ENCODE measurements at places on chromosomes 7 and 10. TPM values are rescaled to one million over a fixed set of nuclear protein-coding genes. Genes with fewer than 3 reads are reported as not detected.

- no peak for DNase-seq
Measured at GRCh38 chr10:17031637-17032635, 97.7 kb downstream of the CUBN start.

GRCh38 chr10:96511044-96511945 is 2.4 kb downstream of the TLL2 start:
- DNase-seq: peak; percentile 34

GPR37 gene
- total RNA-seq: 1.5 TPM

PMPCB gene
- 34.6 TPM for total RNA-seq

- no peak for DNase-seq
Measured at GRCh38 chr10:99387071-99387470, 43.4 kb downstream of the GOT1 start.

GRCh38 chr7:130950741-130951140 is 216.7 kb upstream of the KLF14 start:
- DNase-seq: no peak

DNA sequence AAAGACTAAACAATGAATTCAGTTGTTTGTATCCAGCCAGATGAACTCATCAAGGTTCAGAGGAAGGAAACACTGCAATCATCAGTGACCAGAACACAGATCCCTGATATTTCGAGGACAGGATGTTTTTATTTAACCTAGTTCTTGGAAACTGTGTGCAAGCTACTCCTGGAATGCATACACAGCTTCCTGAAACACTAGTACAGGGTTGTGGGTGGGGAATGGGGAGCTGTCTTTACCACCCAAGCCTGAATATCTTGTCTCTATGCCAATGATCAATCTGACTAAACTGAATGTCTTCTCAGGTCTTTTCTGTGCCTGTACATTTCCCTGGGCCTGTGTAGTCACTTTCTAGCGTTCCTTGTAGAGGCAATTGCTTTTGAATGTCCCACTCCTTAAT is 374.6 kb downstream of the CALN1 start:
- no peak for DNase-seq

- DNase-seq: no peak
Measured at GRCh38 chr10:118254654-118255053, 87.5 kb downstream of the FAM204A start.

- no peak for DNase-seq
Measured at GRCh38 chr7:51082096-51082840, 234.3 kb downstream of the COBL start.

GRCh38 chr7:114760477-114760876 is 161.4 kb upstream of the MDFIC start:
- no peak for DNase-seq

Data from pancreas (tissue), 10 donors.